ENCODE measurements at places on chromosomes 12 and 14.

GRCh38 chr12:457676-458075 is 2.1 kb upstream of the B4GALNT3 start:
- no peaks in the 10 kb centered on the region for H3K36me3 ChIP-seq
- H3K27ac ChIP-seq = no peak overlapping the region
- H3K4me1 ChIP-seq = peaks cover 24% of the 10 kb centered on the region
- H3K4me3 ChIP-seq = no peak overlapping the region
- DNase-seq = no peak

GRCh38 chr12:45502481-45503128 is 226.9 kb upstream of the ARID2 start:
- no peaks in the 10 kb centered on the region for H3K4me1 ChIP-seq
- no peaks in the 10 kb centered on the region for H3K36me3 ChIP-seq
- H3K27me3 ChIP-seq = no peaks in the 10 kb centered on the region

GRCh38 chr14:97074856-97075255 is 277.7 kb downstream of the VRK1 start:
- no peak overlapping the region for H3K27ac ChIP-seq
- no peaks in the 10 kb centered on the region for H3K36me3 ChIP-seq
- no peak for DNase-seq
- H3K4me3 ChIP-seq = no peak overlapping the region

DNA sequence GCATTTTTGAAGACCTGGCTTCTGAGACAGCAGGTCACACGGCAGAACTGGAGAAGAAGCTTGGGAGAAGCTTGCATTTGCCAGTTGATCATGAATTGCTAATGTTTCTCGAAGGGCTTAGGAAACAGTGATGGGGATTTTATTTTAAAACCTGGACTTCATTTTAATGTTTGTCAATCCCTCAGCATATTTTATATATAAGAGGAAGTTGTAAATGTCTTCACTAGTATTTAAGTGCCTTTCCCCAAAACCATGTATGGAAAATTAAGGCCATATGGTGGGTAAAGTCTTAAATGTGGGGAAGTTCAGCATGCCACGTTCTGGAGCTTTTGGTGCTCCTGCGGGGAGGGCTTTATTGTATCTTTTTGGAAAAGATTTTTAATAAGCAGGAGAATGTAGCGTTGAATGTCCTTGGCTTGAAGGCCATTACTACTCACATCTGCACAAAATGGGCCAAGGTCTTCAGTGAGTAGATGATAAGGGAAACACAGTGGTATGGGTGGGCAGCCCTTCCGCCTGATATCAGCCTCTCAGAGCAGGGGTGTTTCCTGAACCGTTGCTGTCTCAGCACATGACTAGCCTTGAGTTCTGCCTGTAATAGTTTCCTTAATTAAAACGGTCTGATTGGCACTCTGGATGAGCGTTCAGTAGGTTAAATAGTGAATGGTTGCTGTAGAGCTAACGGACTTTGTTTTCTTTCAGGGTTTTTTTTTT is 511.4 kb downstream of the PCNX1 start:
- H3K27ac ChIP-seq = no peak overlapping the region
- no peak for DNase-seq
- H3K4me3 ChIP-seq = no peak overlapping the region
- no peaks in the 10 kb centered on the region for H3K27me3 ChIP-seq
- H3K4me1 ChIP-seq = no peaks in the 10 kb centered on the region

- no peaks in the 10 kb centered on the region for H3K36me3 ChIP-seq
- no peak for DNase-seq
- no peaks in the 10 kb centered on the region for H3K27me3 ChIP-seq
- no peak overlapping the region for H3K4me3 ChIP-seq
These were observed 26.9 kb downstream of the SIX1 start for GRCh38 chr14:60622210-60622916.

Data from thoracic aorta (tissue), 2 donors.